A549 treated with ZK216348 at 1 μM for 4 hours (cell line): ENCODE measurements at places on chromosomes 3 and 15. TPM values are rescaled to one million over a fixed set of nuclear protein-coding genes. Genes with fewer than 3 reads are reported as not detected.

The GP9 gene
- not detected in 5 replicates for total RNA-seq

The CNTN3 gene
- total RNA-seq, result not detected in 5 replicates

The ACP3 gene
- not detected in 5 replicates for total RNA-seq

The WNT7A gene
- 0.05 to 0.48 TPM (median 0.14 TPM) in 5 replicates for total RNA-seq

The SLC6A20 gene
- total RNA-seq, result 0.06 to 0.20 TPM in 2 of 5 replicates, not detected in the others

The KLHL40 gene
- not detected in 5 replicates for total RNA-seq
